ENCODE measurements at places on chromosomes 7 and 10. TPM values are rescaled to one million over a fixed set of nuclear protein-coding genes. Genes with fewer than 3 reads are reported as not detected.
A peak's percentile ranks its signal among the peaks of the same experiment; 100 is the strongest.

Gene CARD11
- total RNA-seq = 1.8 TPM

Gene DLX5
- not detected for total RNA-seq

Gene AKR1D1
- total RNA-seq = not detected

Gene SCART1
- 1.6 TPM for total RNA-seq

Gene SLC13A4
- not detected for total RNA-seq

Gene PTCD1
- total RNA-seq = 7.6 TPM

Gene ZNF282
- 24.1 TPM for total RNA-seq

Gene SSC4D
- 0.45 TPM for total RNA-seq

DNA sequence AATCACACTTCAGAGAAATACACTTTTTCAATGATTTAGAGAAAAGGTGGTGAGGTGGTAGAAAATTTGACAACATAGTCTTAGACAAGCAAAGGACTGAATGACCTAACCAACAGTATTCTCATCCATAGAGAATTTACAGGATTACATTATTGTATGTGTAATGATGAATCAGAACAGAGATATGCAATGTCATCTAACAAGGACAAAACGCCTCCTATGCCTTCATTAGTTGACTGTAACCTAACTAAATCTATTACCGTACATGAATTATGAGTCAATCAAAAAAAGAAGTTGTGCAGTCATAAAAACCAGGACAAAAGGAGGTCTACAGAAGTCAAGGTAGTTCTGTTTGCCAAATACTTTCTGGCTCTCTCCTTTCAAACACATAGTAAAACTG, 66.5 kb downstream of the RAB11FIP2 start:
- DNase-seq = no peak

- no peak for DNase-seq
Measured at GRCh38 chr10:9010093-9010492, 955.6 kb downstream of the GATA3 start.

- DNase-seq = peak; percentile 53
Measured at GRCh38 chr10:122344741-122345258, 29.7 kb upstream of the PLEKHA1 start.

DNA sequence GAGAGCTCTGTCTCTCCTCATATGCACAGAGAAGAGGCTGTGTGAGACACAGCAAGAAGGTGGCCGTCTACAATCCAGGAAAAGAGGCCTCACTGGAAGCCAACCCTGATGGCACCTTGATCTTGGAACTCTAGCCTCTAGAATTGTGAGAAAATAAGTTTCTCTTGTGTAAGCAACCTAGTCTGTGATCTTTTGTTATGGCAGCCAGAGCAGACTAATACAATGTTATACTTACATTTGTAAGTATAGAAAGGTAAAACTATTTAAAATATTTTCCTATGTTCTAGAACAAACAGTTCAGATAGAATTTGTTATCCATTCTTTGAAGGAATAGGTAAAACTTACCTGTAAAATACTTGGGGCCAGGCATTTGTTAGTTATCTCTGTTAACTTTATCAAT, 53.3 kb downstream of the LRMDA start:
- no peak for DNase-seq

- DNase-seq = no peak
Measured at GRCh38 chr7:5649641-5650040, 131.8 kb downstream of the RNF216 start.

GRCh38 chr7:118863966-118864365, 639.5 kb downstream of the ANKRD7 start:
- no peak for DNase-seq

GRCh38 chr7:122337011-122337410, 32.5 kb upstream of the FEZF1 start:
- DNase-seq = no peak

GRCh38 chr10:59895629-59896116, 10.7 kb downstream of the CCDC6 start:
- peak; percentile 73 for DNase-seq

DNA sequence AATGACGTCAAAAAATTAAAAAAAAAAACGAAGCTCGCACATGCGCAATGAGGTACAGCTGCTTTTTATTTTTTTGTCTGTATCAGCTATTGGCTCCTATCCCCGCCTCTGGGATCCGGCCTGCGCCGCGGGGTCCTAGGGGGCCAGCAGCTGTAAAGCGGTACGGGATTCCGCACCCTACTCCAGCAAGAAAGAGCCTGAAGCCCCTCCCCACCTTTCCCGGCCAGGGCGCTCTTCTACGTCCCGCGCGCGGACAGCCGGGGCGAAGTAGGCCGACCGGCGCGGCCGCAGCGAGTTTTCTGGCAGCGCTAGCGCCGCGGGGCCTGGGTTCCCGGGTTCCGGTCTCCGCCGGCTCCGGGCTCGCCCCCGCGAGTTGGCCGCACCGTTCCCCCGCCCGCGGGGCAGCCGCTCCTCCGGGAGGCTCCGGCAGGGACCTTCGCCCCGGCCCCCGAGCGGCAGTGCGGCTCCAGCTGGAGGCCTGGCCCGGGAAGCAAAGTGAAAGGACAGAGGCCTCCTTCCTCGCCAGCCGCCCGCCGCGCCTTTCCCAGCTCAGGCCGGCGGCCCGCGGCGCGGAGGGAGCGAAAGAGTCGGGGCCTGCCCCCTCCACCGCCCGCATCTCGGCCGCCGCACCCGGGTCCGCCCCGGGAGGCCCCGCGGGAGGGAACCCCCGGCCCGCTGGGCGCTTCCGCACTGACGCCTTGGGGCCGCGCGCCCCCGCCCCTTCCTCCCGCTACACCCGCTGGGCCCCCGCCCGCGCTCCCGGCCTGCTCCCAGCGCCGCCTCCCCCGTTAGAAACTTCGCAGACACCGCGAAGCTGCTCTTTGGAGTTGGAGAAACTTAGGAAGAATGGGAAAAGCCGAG, 4.7 kb upstream of the SPAG6 start:
- DNase-seq = peak; percentile 66

- no peak for DNase-seq
Measured at GRCh38 chr7:100509231-100509630, 25.5 kb downstream of the NYAP1 start.
